Left ventricle myocardium inferior (tissue), 1 donor: ENCODE measurements at places on chromosomes 3 and 15. TPM values are rescaled to one million over a fixed set of nuclear protein-coding genes. Genes with fewer than 3 reads are reported as not detected.

Gene MCTP2
- 1.0 TPM for total RNA-seq

Gene SLC2A2
- not detected for total RNA-seq

Gene HTR3C
- total RNA-seq: not detected

Gene CYP11A1
- 0.27 TPM for total RNA-seq

Gene ZNF592
- 19.0 TPM for total RNA-seq

Gene CCR5
- 0.22 TPM for total RNA-seq

Gene ZDHHC19
- total RNA-seq: not detected

Gene TMOD2
- total RNA-seq: 5.1 TPM

Gene ATP8B4
- 2.5 TPM for total RNA-seq

GRCh38 chr15:71883447-71883846 lies 73.1 kb downstream of the NR2E3 start:
- H3K27me3 ChIP-seq: no peaks in the 10 kb centered on the region
- H3K4me3 ChIP-seq: no peak overlapping the region
- no peak for DNase-seq
- no peaks in the 10 kb centered on the region for H3K4me1 ChIP-seq

DNA sequence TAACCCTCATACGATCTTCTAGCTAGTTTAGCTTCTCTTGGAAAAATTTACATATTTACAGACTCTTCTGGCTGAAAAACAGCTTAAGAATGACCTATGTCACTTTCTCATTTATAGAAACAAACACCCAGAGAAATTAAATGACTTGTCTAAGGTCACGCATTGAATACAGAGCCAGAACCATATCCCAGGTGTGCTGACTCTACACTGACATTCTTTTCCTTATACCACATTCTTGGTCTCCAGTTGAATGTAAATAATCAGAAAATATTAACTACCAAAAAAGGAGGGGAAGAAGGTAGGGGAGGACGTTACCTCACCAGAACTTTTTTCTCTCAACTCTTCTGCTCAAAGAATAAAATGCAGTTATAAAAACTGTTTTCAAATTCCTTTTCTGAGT lies 95.0 kb downstream of the THRB start:
- H3K4me3 ChIP-seq: no peak overlapping the region
- no peaks in the 10 kb centered on the region for H3K27me3 ChIP-seq
- no peaks in the 10 kb centered on the region for H3K36me3 ChIP-seq
- DNase-seq: no peak
- peaks cover 31% of the 10 kb centered on the region for H3K4me1 ChIP-seq
- H3K27ac ChIP-seq: peak overlapping the region; percentile 29

- no peaks in the 10 kb centered on the region for H3K27me3 ChIP-seq
- no peak overlapping the region for H3K4me3 ChIP-seq
- DNase-seq: no peak
These were observed 237.5 kb downstream of the FOXP1 start for GRCh38 chr3:71346061-71346460.

GRCh38 chr15:53962646-53963561 lies 15.3 kb upstream of the UNC13C start:
- H3K27me3 ChIP-seq: peaks cover 12% of the 10 kb centered on the region
- H3K36me3 ChIP-seq: no peaks in the 10 kb centered on the region
- H3K27ac ChIP-seq: no peak overlapping the region
- H3K4me3 ChIP-seq: no peak overlapping the region

- H3K27ac ChIP-seq: no peak overlapping the region
- no peak overlapping the region for H3K4me3 ChIP-seq
- H3K36me3 ChIP-seq: no peaks in the 10 kb centered on the region
- H3K4me1 ChIP-seq: peaks cover 5% of the 10 kb centered on the region
- no peaks in the 10 kb centered on the region for H3K27me3 ChIP-seq
- no peak for DNase-seq
These were observed 1020.5 kb upstream of the CFAP20DC start for GRCh38 chr3:60070366-60070765.

GRCh38 chr15:80059786-80060355 lies 395 bp downstream of the ZFAND6 start:
- peak overlapping the region; percentile 93 for H3K4me3 ChIP-seq
- no peaks in the 10 kb centered on the region for H3K36me3 ChIP-seq
- no peak for DNase-seq
- H3K27me3 ChIP-seq: peaks cover 4% of the 10 kb centered on the region
- H3K27ac ChIP-seq: peak overlapping the region; percentile 92
- H3K4me1 ChIP-seq: peaks cover 42% of the 10 kb centered on the region

GRCh38 chr15:50046867-50047266 lies 72.2 kb downstream of the ATP8B4 start:
- no peak overlapping the region for H3K4me3 ChIP-seq
- H3K36me3 ChIP-seq: no peaks in the 10 kb centered on the region
- no peaks in the 10 kb centered on the region for H3K4me1 ChIP-seq
- H3K27ac ChIP-seq: no peak overlapping the region
- no peaks in the 10 kb centered on the region for H3K27me3 ChIP-seq

- H3K4me1 ChIP-seq: no peaks in the 10 kb centered on the region
- no peaks in the 10 kb centered on the region for H3K36me3 ChIP-seq
- no peak overlapping the region for H3K4me3 ChIP-seq
- DNase-seq: no peak
- H3K27me3 ChIP-seq: no peaks in the 10 kb centered on the region
These were observed 917.1 kb downstream of the PLOD2 start for GRCh38 chr3:145243875-145244274.

DNA sequence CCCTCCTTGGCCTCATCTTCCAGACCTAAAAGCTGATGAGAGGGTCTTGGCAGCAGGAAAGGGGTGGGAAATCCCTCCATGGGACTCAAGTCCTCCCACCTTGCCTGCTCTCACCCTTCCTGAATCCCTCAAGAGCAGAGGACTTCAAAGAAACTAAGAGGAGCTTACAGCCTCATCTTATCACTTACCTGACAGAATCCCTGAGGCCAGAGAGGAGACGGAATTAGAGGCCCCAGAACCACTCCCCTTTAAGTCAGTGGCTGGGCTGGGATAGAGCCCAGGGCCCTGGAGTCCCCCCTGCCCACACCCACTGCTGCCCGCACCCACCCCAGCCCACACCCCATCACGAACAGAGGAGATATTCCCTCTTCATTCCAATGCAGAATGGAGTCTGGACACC lies 15.2 kb downstream of the LOXL1 start:
- peak; percentile 1 for DNase-seq
- no peak overlapping the region for H3K4me3 ChIP-seq
- H3K4me1 ChIP-seq: peaks cover 52% of the 10 kb centered on the region
- H3K27ac ChIP-seq: peak overlapping the region; percentile 57
- H3K27me3 ChIP-seq: no peaks in the 10 kb centered on the region

- no peaks in the 10 kb centered on the region for H3K27me3 ChIP-seq
- no peak for DNase-seq
- H3K4me1 ChIP-seq: peaks cover 13% of the 10 kb centered on the region
- no peak overlapping the region for H3K4me3 ChIP-seq
- H3K27ac ChIP-seq: no peak overlapping the region
- H3K36me3 ChIP-seq: no peaks in the 10 kb centered on the region
These were observed 250.3 kb downstream of the SLC9A9 start for GRCh38 chr3:143597774-143598652.

DNA sequence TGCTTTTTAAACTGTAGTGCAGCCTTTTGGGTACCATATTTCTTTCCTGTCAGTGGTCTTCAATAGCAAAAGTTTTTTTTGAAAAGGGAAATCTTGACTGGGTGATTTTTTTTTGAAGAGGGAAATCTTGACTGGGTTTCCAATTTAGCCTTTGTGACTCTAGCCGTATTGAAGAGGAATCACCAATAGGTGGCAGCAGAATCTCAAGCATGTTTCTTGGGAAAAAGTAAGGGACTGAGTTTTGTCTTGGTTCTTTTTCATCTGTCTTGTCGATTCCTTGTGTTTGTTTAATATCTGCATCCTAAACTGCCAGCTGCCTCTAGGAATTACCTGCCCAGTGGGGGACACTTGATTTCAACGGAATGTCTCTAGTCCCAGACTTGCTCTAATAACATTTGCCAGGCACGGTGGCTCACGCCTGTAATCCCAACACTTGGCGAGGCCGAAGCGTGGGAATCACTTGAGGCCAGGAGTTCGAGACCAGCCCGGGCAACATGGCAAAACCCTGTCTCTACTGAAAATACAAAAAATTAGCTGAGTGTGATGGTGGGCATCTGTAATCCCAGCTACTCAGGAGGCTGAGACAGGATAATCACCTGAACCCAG lies 89.2 kb downstream of the RBPMS2 start:
- H3K36me3 ChIP-seq: peaks cover 84% of the 10 kb centered on the region
- no peak for DNase-seq
- peaks cover 75% of the 10 kb centered on the region for H3K4me1 ChIP-seq
- H3K27me3 ChIP-seq: no peaks in the 10 kb centered on the region
- H3K4me3 ChIP-seq: no peak overlapping the region
- H3K27ac ChIP-seq: peak overlapping the region; percentile 61

DNA sequence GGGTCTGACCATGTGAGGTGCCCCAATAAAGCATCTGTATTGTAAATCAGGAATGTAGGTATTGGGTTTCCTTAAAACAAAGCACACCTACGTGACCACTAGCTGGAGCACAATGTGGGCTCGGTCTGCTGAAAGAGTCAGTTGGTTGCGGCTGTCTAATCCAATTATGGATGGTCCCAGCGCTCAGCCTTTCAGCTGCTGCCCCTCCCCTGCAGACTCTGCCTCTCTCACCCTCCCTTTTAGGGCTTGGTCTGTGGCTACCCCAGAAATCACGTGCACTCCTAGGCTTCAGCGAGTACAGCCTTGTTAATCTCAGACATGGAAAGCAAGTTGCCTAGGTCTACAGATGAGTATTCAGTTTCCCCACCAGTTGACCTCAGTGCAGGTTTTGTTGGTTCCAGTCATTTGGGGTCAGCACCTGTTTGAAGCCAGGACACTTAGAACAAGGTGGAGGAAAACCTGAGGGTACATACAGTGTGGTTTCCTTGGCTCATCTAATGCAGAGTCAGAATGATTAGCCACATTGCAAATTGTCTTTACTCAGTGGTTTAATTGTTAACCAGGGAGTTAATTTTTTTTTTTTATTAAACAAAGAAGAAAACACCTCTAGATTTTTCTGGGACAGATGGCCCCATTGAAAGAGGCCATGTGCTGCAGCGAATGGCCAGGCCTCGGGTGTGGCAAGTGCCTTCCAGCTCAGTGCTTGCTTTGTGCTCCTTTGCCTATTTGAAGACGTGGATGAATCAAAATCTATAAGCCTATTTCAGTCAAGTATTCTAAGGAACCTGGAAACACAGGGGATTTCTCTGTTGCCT lies 137.7 kb downstream of the IGF1R start:
- no peaks in the 10 kb centered on the region for H3K27me3 ChIP-seq
- no peaks in the 10 kb centered on the region for H3K36me3 ChIP-seq
- H3K4me3 ChIP-seq: no peak overlapping the region

GRCh38 chr15:69861331-69862171 lies 236.2 kb downstream of the TLE3 start:
- no peak overlapping the region for H3K27ac ChIP-seq
- DNase-seq: no peak
- no peak overlapping the region for H3K4me3 ChIP-seq
- no peaks in the 10 kb centered on the region for H3K4me1 ChIP-seq
- H3K36me3 ChIP-seq: no peaks in the 10 kb centered on the region

DNA sequence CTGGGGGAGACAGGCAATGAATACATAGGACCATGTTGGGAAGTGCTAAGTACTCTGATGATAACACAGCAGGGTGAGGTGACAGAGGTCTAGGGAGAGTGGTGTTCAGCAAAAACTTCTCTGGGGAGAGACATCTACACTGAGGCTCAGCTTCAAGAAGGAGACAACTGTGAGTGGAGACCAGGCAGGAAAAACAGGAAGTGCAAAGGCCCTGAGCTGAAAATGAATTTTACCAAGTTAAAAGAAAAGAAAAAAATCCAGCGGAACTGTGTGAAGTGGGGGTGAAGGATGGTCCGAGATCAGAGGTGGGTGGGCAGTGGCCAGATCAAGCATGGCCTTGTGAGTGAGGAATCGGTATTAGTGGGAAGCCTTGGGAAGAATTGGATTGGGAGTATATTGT lies 110.1 kb upstream of the CLSTN2 start:
- no peaks in the 10 kb centered on the region for H3K27me3 ChIP-seq
- no peak overlapping the region for H3K27ac ChIP-seq
- no peaks in the 10 kb centered on the region for H3K36me3 ChIP-seq
- H3K4me3 ChIP-seq: no peak overlapping the region
- no peaks in the 10 kb centered on the region for H3K4me1 ChIP-seq

DNA sequence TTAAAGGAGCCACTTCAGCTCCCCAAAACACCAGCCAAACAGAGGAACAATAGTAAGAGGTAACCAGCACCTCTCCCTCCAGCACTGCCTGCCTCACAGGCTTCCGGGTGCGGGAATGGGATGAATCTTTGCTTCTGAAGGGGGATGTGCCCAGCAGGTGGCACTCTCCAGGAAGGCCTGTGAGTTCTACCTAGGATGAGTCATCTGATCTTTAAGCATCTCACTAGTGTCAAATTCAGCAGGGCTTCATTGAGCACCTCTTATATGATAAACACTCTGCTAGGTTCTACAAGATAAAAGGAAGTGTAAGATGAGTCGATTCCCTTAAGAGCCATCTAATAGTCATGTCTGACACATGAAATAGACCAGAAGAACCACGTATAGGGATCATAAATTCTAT lies 237.4 kb upstream of the UMPS start:
- H3K4me1 ChIP-seq: no peaks in the 10 kb centered on the region
- peak; percentile 27 for DNase-seq
- no peak overlapping the region for H3K27ac ChIP-seq
- no peak overlapping the region for H3K4me3 ChIP-seq
- H3K27me3 ChIP-seq: no peaks in the 10 kb centered on the region

DNA sequence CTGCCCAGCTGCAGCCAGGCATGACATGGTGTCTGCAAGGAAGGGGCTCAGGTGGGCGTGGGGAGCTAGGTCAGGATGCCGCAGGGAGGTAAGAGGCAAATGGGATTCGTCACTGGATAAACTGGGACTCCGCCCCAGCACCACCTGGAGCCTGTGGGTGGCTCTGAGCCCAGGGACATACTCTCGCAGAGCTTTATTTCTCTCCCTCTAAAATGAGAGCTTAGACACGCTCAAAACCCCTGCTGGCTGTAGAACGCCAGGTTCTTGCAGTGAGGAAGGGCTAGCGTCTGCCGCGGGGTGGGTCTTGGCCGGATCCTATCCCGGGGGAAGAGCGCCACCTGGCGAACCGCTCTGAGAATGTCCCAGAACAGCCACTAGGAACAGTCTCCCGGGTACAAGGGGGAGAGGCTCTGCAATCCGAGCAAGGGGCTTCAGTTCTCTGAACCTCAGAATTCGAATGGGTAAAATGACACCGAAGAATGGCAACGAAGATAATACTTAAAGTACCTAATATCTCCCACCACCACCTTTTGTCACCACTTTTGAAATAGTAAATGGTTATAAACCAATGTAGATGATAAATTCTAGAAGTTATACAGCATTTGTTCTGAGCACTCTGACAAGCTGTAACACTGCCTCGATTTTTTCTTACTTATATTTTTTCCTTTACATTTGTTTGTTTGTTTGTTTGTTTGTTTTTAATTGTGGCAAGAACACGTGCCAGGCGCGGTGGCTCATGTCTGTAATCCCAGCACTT lies 53.2 kb upstream of the SRGAP3 start:
- H3K27ac ChIP-seq: no peak overlapping the region
- peaks cover 5% of the 10 kb centered on the region for H3K4me1 ChIP-seq
- H3K4me3 ChIP-seq: peak overlapping the region; percentile 53
- H3K36me3 ChIP-seq: no peaks in the 10 kb centered on the region
- no peaks in the 10 kb centered on the region for H3K27me3 ChIP-seq

GRCh38 chr3:87033205-87033604 lies 42.3 kb upstream of the VGLL3 start:
- H3K4me1 ChIP-seq: no peaks in the 10 kb centered on the region
- H3K4me3 ChIP-seq: no peak overlapping the region
- DNase-seq: no peak
- H3K36me3 ChIP-seq: no peaks in the 10 kb centered on the region

- no peak overlapping the region for H3K27ac ChIP-seq
- H3K36me3 ChIP-seq: no peaks in the 10 kb centered on the region
- no peak overlapping the region for H3K4me3 ChIP-seq
- H3K27me3 ChIP-seq: no peaks in the 10 kb centered on the region
- H3K4me1 ChIP-seq: no peaks in the 10 kb centered on the region
These were observed 94.5 kb downstream of the P3H2 start for GRCh38 chr3:190026154-190026553.
